ENCODE measurements at places on chromosomes 3 and 15. TPM values are rescaled to one million over a fixed set of nuclear protein-coding genes. Genes with fewer than 3 reads are reported as not detected.

The GRAMD1C gene
- total RNA-seq = 9.6 TPM

The CKMT1B gene
- total RNA-seq = 29.7 TPM

The CFAP100 gene
- not detected for total RNA-seq

The SAMD7 gene
- not detected for total RNA-seq

The GNAT1 gene
- not detected for total RNA-seq

The RAD54L2 gene
- total RNA-seq = 24.3 TPM

The MST1R gene
- total RNA-seq = 38.1 TPM

GRCh38 chr3:138089091-138089490, 26.3 kb downstream of the DZIP1L start:
- no peaks in the 10 kb centered on the region for H3K36me3 ChIP-seq
- no peaks in the 10 kb centered on the region for H3K4me1 ChIP-seq
- H3K4me3 ChIP-seq = no peak overlapping the region
- no peak overlapping the region for H3K27ac ChIP-seq

GRCh38 chr15:92681141-92681631, 25.6 kb upstream of the FAM174B start:
- H3K36me3 ChIP-seq = no peaks in the 10 kb centered on the region
- no peak for DNase-seq
- peaks cover 15% of the 10 kb centered on the region for H3K4me1 ChIP-seq

DNA sequence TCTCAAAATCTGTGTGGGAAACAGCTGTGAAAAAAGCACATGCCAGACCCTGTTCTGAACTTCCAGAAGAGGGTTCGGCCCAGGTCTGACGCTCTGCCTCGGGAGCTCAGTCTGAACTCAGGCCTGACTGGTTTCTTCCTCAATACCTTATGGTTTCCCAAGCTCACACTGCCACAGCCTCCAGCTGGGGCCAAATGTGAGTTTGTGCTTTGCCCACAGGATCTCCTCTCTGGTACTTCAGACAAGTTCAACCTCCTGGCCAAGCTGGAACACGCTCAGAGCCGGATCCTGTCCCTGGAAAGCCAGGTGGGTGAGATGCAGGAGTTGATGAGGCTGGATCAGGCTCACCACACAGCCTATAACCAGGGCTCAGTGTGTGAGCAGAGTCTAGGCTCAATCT, 33.8 kb downstream of the CYP11A1 start:
- H3K36me3 ChIP-seq = no peaks in the 10 kb centered on the region
- H3K4me3 ChIP-seq = no peak overlapping the region
- DNase-seq = no peak
- no peak overlapping the region for H3K27ac ChIP-seq

DNA sequence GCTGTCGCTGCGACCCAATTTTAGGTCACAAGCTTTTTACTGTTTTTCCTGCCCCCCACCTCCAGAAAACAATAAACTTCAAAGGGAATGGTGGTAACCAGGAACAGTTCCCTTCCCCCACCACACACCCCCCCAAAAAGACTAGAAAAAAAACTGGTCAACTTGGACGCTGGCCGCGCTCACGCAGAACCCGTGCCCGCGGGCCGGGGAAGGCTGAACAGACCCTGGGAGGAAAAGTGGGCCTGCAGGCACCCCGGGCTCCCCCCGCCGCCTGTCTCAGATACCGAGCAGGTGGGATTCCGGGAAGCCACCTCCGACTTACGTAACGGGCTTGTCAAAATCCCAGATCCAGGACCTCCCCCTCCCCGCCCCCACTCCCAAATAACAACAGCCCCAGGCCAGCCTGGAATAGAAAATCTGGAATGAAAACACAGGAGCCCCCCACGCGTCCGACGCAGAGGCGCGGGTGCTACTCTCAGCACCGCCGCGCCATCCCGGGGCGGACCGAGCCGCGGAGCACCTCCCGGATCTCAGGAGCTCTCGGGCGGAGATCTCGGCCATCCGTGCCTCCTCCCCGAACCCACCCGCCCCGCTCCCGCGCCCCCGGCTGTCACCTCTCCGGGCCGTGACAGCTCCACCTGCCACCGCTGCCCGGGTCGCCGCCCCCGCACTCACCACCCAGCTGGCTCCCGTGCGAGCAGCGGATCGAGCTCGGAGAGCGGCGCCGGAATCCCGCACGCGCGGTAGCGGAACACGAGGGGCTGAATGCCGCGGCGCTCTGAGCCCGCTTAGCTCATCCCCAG, 557 bp downstream of the DENND4A start:
- no peaks in the 10 kb centered on the region for H3K36me3 ChIP-seq
- no peak for DNase-seq
- no peaks in the 10 kb centered on the region for H3K27me3 ChIP-seq

DNA sequence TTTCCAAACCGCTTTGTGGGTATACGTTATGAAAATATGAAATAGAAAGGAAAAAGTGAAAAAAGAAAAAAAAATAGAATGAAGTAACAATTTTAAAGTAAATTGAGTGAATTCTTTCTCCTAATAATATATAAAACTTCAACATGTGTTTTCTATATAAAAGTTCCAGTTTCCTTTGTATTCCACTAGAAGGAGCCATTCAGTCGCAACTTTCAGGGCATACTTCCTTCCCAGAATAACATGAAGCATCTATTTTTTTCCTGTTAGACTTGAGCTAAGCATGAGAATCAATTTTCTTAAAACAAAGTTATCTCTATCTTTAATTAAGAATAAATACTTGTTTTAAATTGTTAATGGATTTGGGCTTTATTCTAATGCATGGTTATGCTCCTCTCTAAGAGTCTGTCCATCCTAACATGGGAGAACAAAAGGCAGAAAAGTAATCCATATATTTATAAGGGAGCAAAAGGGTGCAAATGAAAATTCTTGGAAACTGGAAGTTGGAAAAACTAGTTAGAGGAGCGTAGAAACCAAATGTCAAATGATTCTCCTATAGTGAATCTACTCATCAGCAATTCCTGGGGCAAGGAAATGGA, 16.0 kb upstream of the VGLL3 start:
- H3K4me3 ChIP-seq = no peak overlapping the region
- H3K27me3 ChIP-seq = no peaks in the 10 kb centered on the region

DNA sequence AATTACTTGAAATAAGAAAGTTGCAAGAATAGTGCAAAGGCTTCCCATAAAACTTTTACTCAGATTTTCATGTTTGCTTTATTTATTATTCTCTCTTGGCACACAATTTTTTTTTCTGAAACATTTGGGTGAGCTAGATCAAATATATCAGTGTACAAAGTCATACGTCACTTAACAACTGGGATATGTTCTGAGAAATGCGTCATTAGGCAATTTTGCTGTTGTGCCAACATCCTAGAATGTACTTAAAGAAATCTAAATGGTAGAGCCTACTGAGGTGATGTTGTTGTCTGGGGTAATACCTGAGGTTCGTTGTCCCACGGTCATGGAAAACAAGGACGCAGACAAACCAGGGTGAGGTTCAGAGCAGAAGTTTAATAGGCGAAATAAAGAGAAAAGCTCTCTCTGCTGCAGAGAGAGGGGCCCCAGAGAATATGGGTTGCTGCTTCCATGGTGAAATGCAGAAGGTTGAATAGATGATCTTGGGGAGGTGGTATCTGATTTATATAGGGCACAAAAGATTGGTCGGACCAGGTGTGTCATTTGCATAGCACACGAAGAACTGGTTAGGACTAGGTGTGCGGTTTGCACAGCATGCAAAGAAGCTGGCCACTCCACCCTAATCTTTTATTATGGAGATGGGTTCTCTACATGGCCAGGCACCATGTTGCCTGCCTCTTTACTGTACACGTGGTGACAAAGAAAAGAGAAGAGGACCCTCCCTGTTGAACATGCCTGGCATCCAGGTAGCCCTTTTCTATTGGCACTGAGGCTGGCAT, 8.8 kb upstream of the GRAMD1C start:
- DNase-seq = no peak
- H3K4me3 ChIP-seq = no peak overlapping the region
- H3K27me3 ChIP-seq = no peaks in the 10 kb centered on the region
- H3K36me3 ChIP-seq = no peaks in the 10 kb centered on the region

GRCh38 chr3:141737093-141737492, 1.0 kb upstream of the RNF7 start:
- no peaks in the 10 kb centered on the region for H3K27me3 ChIP-seq
- no peaks in the 10 kb centered on the region for H3K36me3 ChIP-seq

DNA sequence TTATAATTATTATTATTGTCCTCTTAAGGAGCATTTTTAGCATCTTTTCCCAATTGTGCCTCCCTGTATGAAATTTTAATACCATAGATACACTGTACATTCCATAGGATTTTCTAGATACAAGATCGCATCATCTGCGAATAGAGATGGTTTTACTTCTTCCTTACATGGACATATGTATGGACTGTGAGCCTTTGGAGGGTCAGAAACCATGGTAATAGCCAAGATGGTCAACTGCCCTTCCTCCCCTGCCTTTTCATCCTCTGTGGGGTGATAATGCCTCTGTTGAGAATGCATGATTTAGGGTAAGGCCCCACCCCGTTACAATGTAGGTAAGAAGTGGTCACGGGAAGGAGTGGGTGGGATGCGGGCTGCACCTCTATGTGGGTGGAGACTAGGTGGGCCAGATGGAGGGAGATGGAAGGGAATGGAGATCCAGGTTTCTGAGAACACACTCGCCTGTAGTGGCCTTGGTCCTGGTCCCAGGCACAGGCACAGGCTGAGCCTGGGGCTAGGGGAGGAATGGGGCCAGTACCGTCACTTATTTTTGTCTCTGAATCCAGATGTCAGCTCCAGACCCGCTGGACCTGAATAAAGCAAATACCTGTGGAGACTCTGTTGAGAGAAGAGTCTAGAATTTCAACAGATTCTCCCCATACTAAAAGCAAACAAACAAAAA, 31.7 kb downstream of the GOLGA6A start:
- H3K36me3 ChIP-seq = no peaks in the 10 kb centered on the region
- H3K27me3 ChIP-seq = no peaks in the 10 kb centered on the region
- no peak overlapping the region for H3K4me3 ChIP-seq
- peaks cover 61% of the 10 kb centered on the region for H3K4me1 ChIP-seq

DNA sequence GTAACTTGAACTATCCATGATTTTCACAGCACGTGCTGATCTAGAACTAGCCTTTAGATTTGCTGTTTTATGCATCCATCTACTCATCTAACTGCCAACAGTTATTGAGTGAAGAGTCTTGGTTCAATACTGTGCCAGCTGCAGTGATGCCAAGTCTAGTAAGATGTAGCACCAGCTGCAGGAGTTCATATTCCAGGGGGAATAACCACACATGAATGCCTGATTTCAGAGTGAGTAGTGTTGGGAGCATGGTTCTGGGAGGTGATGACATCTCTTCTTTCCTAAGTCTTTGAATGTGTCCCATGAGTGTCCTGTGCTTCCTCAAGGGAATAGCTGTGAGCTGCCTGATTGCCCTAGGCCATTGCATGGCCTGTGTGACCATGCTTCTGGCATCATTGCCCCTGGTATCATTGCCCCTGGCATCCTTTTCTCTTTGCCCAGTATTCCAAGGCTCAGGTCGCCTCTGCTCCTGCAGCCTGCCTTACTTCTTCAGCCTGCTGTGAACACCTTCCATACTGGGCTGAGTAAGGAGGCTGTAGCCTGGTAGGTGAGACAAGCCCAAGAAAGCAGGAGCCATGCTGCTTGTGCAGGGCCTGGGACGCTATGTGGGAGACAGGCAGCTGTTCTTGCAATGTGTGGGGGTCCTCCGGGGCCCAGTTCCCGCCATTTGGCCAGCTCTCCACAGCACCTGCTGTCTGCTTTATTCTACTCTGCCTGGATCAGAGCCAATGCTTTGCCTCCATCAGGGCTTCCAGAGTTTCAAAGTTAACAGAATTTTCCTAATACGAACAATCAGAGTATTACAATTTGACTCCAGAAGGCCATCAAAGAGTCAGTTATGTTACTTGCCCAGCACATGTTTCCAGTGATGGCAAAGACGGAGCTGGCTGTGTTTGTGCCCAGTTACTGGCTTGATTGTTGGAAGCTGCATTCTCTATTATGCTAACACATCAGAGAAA, 73.2 kb downstream of the CLSTN2 start:
- H3K27me3 ChIP-seq = no peaks in the 10 kb centered on the region
- peak; percentile 74 for DNase-seq
- no peak overlapping the region for H3K27ac ChIP-seq
- no peaks in the 10 kb centered on the region for H3K36me3 ChIP-seq
- H3K4me3 ChIP-seq = no peak overlapping the region
- no peaks in the 10 kb centered on the region for H3K4me1 ChIP-seq

GRCh38 chr3:10653241-10653640, 147.9 kb upstream of the ATP2B2 start:
- H3K36me3 ChIP-seq = no peaks in the 10 kb centered on the region
- no peak for DNase-seq
- no peak overlapping the region for H3K27ac ChIP-seq

- H3K27ac ChIP-seq = no peak overlapping the region
- H3K4me3 ChIP-seq = no peak overlapping the region
- no peaks in the 10 kb centered on the region for H3K4me1 ChIP-seq
- no peaks in the 10 kb centered on the region for H3K36me3 ChIP-seq
- DNase-seq = no peak
These were observed 245.4 kb downstream of the GBE1 start for GRCh38 chr3:81516042-81516441.

DNA sequence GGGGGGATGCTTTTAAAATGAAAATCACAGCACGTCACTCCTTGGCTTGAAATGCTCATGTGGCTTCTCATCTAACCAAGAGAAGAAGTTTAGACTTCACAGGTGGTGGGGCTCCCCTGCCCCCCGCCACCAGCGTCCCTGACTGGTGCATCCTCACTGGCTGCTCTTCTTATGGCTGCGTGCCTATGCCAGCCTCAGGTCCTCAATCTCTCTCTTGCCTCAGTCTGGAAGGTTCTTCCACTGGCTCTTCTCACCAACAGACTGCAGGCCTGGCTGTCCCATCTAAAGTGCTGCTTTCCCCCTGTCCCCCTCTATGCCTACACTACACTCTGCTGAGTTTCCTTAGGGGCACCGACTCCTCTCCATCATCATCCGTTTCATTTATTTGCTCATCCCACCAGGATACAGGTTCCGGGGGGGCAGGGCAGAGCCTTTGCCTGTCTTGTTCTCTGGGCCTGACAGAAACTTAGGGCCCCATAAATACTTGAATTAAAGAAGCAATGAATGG, 20.6 kb downstream of the ABTB1 start:
- no peaks in the 10 kb centered on the region for H3K36me3 ChIP-seq
- no peak for DNase-seq
- no peak overlapping the region for H3K4me3 ChIP-seq
- H3K27me3 ChIP-seq = no peaks in the 10 kb centered on the region
- H3K4me1 ChIP-seq = peaks cover 35% of the 10 kb centered on the region

- H3K27me3 ChIP-seq = no peaks in the 10 kb centered on the region
- peaks cover 37% of the 10 kb centered on the region for H3K4me1 ChIP-seq
- no peaks in the 10 kb centered on the region for H3K36me3 ChIP-seq
- no peak overlapping the region for H3K27ac ChIP-seq
These were observed 30.1 kb upstream of the DUSP7 start for GRCh38 chr3:52086461-52086860.

Measured in vagina (tissue), 2 donors.